ENCODE measurements at places on chromosomes 3 and 15.
A peak's percentile ranks its signal among the peaks of the same experiment; 100 is the strongest.

DNA sequence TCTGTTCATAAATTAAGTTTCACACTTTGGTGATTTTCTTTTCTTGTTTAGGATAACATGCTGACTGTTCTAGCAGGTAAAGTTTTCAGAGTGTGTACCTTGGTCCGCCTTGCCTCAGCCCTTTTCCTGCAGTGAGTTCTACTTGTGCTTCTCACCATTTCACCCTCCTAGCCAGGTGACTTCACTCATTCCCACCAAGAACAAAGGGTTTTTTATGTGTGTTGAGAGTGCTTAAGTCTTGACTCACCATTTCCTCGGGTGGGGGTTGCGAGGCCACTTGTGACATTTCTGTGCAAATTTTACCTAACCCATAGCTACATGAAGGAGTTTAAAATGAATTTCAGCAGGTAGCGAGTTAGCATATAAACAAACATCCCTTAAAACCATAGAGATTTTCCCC, 81.4 kb downstream of the C3orf38 start:
- no peak for DNase-seq

DNA sequence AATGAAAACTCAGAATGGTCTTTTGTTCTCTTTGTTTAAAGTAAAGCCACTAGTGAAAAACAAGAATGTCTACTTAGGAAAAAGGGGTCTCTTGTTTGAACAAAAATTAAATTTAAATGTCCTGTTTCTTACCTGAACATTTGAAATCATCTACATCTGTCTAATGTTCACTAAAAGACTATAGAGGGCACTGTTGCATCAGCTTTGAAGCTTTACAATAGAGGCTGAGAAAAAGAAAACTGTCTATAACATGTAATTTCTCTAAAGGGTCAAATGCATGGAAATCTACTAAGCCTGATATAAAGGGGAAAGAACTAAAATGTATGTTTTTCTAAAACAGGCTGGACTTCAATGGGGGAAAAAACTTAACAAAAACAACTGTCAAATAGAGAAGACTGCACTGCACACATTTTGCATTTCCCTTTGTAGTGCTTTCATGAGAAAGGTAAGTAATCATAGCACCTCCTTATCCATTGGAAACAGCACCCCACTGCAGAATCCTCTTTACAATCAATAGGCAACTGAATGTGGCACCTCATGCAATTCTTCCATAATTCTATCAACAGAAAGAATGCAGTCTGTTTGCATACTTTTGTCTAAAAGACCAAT, 26.3 kb downstream of the DPH6 start:
- DNase-seq = no peak

GRCh38 chr15:72825829-72826228, 42.3 kb upstream of the ADPGK start:
- DNase-seq = no peak

GRCh38 chr3:184295771-184296170, 3.3 kb upstream of the PSMD2 start:
- DNase-seq = no peak

DNA sequence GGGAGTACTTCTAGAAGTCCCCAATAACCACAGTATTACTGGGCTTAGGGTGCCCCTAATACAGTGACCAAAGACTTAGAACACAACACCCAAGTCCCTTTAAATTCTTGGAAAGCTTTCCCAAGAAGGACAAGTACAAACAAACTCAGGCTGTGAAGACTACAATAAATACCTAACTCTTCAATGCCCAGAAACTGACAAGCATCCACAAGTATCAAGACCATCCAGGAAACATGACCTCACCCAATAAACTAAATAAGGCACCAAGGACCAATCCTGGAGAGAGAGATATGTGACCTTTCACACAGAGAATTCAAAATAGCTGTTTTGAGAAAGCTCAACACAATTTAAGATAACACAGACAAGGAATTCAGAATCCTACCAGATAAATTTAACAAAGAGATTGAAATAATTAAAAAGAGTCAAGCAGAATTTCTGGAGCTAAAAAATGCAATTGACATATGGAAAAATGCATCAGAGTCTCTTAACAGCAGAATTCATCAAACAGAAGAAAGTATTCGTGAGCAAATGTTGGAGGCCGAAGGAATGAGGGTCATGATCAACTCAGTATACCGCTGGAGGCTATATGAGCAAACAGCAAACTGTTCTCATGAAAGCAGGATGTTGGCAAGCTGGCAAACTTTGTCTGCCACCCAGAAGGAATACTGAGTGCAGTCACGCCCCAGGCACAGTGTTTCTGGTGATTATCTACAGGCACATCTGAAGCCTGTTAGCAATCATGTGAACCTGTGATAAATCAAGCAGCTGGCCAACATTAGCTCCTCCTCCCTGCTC, 87.0 kb upstream of the NECTIN3 start:
- no peak for DNase-seq

DNA sequence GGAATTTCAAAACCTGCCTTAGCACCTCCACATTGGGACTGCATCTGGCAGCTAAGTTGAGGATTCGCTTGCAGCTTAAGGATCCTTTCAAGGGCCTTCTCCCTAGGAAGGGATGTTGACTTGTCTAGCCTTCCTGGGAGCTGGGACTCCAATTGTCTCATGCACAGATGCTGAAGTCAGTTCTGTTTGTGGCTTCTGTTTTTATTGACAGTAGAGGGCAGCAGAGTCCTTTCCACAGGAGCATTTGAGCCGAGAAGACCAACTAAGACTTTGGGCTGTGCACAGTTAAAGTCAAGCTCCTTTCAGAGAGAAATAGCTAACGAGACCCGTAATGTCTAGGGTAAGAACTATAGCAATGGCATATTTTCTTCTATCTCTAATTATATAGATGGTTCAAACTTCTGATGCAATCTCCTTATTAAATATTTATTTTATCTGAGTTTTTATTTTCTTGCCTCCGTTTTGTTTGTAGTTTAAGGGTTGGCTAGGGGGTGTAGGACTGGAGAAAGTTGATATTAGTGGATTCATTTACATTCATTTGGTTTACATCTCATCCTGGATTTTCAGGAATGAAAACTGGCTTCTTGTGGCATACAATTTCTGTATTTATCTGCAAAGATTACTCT, 59.7 kb upstream of the KBTBD8 start:
- peak; percentile 4 for DNase-seq

DNA sequence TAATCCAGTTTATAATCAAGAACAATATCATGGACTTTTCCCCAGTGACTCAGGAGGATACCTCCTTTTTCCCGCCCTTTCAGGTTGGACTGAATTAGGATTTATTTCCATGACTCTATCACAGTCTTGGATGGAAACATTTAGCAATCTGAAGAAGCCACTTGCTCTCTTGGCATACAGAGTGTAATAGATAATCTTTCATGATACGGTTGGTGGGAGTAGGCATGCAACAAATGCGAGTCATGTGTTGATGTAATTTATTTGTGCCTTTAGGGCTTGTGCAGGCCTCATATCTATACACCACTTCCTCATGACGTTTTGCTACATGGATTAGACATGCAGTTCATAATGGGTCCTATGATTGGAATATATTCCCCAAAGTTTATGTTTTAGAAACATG, 54.2 kb upstream of the MCTP2 start:
- no peak for DNase-seq

GRCh38 chr3:464255-464654, 267.7 kb downstream of the CHL1 start:
- DNase-seq = no peak

DNA sequence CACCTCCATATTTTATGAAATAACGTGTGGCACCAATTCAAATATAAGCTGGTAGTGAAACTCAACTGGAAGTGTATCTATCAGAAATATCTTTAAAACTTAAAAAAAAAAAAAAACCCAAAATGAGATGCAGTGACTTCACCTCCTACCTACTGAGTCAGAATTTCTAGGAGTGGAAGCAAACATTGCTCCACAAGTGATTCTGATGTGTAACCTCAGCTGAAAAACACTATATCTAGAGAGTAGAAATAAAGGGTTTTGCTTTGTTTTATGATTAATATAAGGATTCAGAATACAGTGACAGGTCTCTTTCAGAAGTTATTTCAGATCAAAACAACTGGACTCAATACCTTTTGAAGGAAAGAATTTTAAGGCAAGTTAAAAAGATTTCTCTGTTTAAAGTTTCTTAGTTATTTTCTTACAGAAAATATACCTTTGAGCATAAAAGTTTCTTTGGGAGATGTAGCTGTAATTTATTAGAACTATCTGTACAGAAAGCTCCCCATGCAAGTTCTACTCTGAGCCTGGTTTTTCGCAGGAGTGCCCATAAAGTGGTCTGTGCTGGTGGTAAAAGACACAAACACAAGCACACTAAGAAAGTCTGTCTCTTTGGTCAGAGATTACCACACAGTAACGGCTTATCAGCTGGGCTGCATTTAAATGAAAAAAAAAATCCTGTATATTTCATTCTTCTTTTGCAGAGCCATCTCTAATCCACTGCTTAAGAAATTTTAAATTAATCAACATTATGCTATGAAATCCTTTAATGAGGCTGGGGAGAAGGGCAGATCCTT, 59.9 kb upstream of the PPIB start:
- no peak for DNase-seq

GRCh38 chr15:49810720-49811119, 189.9 kb downstream of the DTWD1 start:
- no peak for DNase-seq

DNA sequence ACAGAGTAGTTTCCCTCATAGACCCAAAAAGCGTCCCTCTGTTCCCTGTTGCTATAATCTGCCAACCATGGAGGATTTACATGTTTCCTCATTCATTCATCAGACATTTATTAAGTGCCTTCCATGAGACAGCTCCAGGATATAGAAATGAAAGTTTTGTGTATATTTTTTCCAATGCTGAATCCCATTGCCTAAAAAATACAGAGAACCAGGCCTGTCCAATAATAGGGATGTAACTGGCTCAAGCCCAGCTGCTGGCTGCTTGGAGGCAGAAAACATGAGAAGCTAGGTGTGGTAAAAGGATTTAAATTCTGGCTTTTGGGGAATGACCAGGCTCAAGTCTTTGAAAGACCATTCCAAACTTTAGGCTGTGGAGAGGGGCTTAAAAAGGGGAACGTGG, 41.5 kb downstream of the RARB start:
- DNase-seq = no peak

- DNase-seq = no peak
Observed at GRCh38 chr15:42071717-42072116, 22.6 kb downstream of the PLA2G4D start.

GRCh38 chr15:40853241-40853890, 9.5 kb downstream of the SPINT1 start:
- DNase-seq = no peak

GRCh38 chr3:109339714-109340648, 2.6 kb upstream of the DPPA4 start:
- DNase-seq = no peak
